Activated CD8-positive, alpha-beta memory T cell treated with anti-CD3 and anti-CD28 coated beads for 1 hour (primary cell): ENCODE measurements at places on chromosomes 2 and 18.

- DNase-seq, result no peak
These were observed 226.6 kb downstream of the MEIS1 start for GRCh38 chr2:66661253-66662173.

- no peak for DNase-seq
These were observed 490.7 kb downstream of the NUP35 start for GRCh38 chr2:183614799-183615435.

DNA sequence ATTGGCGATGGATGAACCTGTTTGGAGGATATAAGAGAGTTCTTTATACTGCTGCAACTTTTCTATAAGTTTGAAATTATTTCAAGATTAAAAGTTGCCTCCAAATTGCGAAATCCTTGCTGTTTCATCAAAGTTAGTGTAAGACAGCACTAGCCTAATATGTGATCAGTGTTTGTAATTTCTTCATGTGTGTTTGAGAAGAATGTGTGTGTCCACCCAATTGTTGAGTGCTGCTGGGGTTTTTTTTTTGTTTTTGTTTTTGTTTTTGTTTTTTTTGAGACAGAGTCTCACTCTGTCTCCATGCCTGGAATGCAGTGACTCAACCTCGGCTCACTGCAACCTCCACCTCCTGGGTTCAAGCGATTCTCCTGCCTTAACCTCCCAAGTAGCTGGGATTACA lies 33.4 kb downstream of the CDK15 start:
- DNase-seq, result no peak

GRCh38 chr2:19846567-19846966 lies 55.2 kb downstream of the TTC32 start:
- no peak for DNase-seq

- DNase-seq, result no peak
These were observed 70.0 kb downstream of the ANKRD44 start for GRCh38 chr2:197240421-197241041.

DNA sequence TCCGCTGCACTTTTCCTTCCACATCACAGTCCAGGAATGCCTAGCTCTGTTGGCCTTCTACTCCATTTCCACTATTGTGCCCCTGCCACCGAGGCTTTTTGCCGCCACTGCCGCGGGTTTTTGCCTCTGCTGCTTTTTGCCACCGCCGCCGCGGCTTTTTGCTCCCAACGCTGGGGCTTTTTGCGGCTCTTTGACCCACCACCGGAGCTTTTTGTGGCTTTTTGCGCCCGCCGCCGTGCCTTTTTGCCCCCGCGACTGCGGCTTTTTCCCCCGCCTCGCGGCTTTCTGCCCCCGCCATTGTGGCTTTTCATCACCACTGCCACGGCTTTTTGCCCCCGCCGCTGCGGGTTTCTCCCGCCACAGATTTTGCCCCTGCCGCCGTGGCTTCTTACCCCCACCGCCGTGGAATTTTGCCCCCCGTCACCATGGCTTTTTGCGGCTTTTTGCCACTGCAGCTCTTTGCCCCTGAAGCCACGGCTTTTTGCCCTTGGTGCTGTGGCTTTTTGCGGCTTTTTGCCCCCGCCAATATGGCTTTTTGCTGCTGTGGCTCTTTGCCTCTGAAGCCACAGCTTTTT lies 2798.7 kb upstream of the TEKT4 start:
- DNase-seq, result no peak

- DNase-seq, result no peak
These were observed 25.3 kb upstream of the GCG start for GRCh38 chr2:162177301-162177700.

- no peak for DNase-seq
These were observed 84.8 kb upstream of the TTN start for GRCh38 chr2:178891959-178892485.

DNA sequence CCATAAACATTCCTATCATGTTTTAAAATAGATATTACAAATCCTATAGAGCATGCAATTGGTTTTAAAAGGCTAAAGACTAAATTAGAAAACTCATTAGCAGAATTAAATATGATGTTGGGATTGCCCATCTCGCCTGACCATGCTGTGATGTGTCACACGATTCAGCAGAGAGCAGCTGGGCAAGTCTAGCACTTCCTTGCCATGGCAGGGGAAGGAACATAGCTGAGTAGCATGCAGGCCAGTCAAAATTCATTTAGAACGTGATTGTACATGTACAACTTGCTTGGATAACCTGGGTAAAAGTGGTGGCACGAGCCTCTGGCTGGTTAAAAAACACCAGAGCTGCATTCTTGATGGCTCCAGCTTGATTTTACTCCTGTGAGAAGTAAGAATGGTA lies 81.3 kb downstream of the SCN3A start:
- DNase-seq, result no peak

GRCh38 chr2:241798631-241799521 lies 10.1 kb upstream of the NEU4 start:
- DNase-seq, result no peak

- DNase-seq, result no peak
These were observed 46.0 kb downstream of the PAX8 start for GRCh38 chr2:113232740-113233139.

- no peak for DNase-seq
These were observed 40.1 kb upstream of the SOS1 start for GRCh38 chr2:39160982-39161381.

- no peak for DNase-seq
These were observed 69.3 kb downstream of the ATP8B1 start for GRCh38 chr18:57733861-57734260.

- no peak for DNase-seq
These were observed 1154.4 kb downstream of the DPP10 start for GRCh38 chr2:115596659-115597375.
